Activated naive CD8-positive, alpha-beta T cell treated with anti-CD3 and anti-CD28 coated beads, Interleukin-2, amount 10 ng/mL, durations not matched to agents 7 days and 5 days (primary cell): ENCODE measurements at places on chromosomes 2 and 18.

DNA sequence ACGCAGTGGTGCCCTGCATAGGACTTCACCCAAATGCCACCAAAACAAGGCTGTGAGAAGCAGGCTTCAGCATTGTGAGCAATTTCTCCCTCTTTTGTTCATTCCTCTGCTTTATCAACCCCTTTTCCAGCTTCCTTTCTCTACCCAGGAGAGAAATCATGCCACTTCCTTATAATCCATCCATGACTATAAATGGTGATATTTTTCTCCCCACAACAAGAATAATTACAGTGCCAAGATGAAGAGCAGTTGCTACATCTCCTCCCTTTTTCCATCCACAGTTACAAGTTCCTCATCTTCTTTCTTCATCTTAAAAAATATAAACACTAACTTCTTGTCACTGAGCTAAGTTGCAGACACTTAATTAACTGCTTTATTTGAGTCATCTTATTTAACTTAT lies 167.2 kb downstream of the ANTXR1 start:
- peaks cover 1% of the 10 kb centered on the region for H3K4me1 ChIP-seq
- peaks cover 6% of the 10 kb centered on the region for H3K27me3 ChIP-seq

GRCh38 chr18:58525517-58525916 lies 103.4 kb downstream of the ALPK2 start:
- no peaks in the 10 kb centered on the region for H3K36me3 ChIP-seq
- H3K27ac ChIP-seq, result no peak overlapping the region
- peaks cover 31% of the 10 kb centered on the region for H3K27me3 ChIP-seq
- H3K4me3 ChIP-seq, result no peak overlapping the region
- no peak for DNase-seq

GRCh38 chr2:62440281-62440946 lies 65.6 kb downstream of the TMEM17 start:
- no peaks in the 10 kb centered on the region for H3K36me3 ChIP-seq
- no peaks in the 10 kb centered on the region for H3K4me1 ChIP-seq
- peaks cover 4% of the 10 kb centered on the region for H3K27me3 ChIP-seq
- H3K4me3 ChIP-seq, result no peak overlapping the region
- no peak for DNase-seq

GRCh38 chr2:191501561-191502168 lies 176.3 kb upstream of the NABP1 start:
- peaks cover 10% of the 10 kb centered on the region for H3K27me3 ChIP-seq
- no peak for DNase-seq
- no peak overlapping the region for H3K4me3 ChIP-seq
- no peaks in the 10 kb centered on the region for H3K4me1 ChIP-seq
- H3K36me3 ChIP-seq, result no peaks in the 10 kb centered on the region
- no peak overlapping the region for H3K27ac ChIP-seq

DNA sequence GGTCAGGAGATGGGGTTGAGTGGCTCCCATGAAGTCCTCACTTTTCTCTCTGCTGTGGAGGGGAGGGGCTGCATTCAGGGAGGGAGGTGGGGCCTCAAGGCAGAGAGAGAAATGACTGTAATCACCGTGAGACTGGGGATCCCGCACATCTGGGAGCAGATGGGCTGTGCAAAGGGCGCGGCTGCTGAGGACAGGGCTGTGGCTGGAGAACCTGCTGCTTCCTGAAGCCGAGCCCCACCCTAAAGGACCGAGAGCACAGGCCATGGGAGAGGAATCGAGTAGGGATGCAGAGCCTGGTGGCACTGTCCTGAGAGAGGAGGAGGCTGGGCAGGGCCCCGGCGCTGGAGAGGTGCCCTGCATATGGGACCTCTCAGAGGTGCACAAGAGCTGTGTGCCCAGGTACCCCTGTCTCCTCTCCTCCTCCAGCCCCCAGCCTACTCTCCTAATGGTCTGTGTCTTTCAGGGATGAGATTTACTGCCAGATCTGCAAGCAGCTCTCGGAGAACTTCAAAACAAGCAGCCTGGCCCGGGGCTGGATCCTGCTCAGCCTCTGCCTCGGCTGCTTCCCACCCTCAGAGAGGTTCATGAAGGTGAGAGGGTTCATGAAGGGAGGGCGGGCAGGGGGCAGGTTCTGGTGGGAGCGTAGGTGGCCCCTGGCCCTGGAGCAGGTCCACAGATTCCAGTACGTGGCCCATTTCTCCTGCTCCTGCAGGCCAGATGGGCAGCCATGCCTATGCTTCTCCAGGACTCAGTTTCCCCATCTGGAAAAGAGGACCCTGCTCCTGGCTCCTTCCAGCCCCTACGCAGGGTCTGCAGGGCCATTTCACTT lies 25.9 kb upstream of the GPR17 start:
- no peak overlapping the region for H3K27ac ChIP-seq
- no peak for DNase-seq
- H3K4me1 ChIP-seq, result peaks cover 22% of the 10 kb centered on the region
- H3K36me3 ChIP-seq, result peaks cover 9% of the 10 kb centered on the region
- H3K27me3 ChIP-seq, result no peaks in the 10 kb centered on the region
- no peak overlapping the region for H3K4me3 ChIP-seq

DNA sequence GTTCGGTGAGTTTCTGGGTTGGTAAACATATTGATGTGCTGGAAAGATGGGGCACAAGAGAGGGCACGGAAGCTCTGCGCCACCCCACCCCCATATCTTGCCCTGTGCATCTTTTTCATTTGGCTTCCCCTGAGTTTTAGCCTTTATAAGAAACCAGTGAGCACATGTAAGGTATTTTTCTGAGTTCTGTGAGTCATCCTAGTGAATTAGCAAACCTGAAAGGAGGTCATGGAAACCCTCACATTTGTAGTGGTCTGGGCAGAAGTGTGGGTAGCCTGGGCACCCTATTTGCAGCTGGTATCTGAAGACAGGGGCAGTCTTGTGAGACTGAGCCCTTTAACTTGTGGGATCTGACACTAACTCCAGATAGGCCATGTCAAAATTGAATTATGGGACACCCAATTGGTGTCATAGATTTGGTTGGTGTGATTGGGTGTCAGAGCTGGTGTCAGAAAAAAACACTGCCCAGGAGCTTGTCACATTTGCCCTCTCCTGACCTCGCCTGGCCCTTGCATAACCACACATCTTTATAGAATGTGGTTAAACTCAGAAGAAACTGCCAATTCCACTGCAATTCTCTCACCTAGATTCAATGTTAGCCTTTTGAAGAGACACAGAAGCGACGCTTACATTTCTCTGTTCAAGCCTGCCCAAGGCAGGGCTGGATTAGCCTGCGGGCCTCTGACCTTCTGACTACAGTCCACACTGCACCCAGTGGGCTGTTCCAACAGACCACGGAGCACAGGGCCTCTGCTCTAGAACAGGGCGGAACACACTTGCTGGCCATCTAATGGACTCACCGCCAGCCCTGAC lies 12.0 kb upstream of the GALM start:
- peak overlapping the region; percentile 91 for H3K27ac ChIP-seq
- peaks cover 38% of the 10 kb centered on the region for H3K4me1 ChIP-seq
- H3K4me3 ChIP-seq, result peak overlapping the region; percentile 57

DNA sequence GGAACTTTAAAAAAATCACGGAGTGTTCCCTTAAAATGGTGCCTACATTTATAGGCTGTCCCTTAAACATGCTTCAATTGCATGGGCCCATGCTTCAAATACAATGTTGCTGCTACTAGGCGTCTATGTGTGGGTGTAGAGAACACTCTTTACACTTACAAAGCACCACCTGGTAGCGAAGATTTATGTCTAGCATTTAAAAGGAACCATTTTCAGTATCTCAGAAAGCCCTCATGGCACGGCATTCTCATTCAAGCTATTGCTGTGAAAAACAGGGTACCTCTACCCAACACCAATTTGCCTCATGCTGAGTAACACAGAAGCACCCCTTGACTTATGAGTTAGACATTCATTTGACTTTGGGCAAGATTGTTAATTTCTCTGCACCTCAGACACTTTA lies 112.9 kb upstream of the CNTNAP5 start:
- no peaks in the 10 kb centered on the region for H3K27me3 ChIP-seq
- no peaks in the 10 kb centered on the region for H3K4me1 ChIP-seq
- H3K4me3 ChIP-seq, result no peak overlapping the region
- no peaks in the 10 kb centered on the region for H3K36me3 ChIP-seq
- DNase-seq, result no peak
- no peak overlapping the region for H3K27ac ChIP-seq

DNA sequence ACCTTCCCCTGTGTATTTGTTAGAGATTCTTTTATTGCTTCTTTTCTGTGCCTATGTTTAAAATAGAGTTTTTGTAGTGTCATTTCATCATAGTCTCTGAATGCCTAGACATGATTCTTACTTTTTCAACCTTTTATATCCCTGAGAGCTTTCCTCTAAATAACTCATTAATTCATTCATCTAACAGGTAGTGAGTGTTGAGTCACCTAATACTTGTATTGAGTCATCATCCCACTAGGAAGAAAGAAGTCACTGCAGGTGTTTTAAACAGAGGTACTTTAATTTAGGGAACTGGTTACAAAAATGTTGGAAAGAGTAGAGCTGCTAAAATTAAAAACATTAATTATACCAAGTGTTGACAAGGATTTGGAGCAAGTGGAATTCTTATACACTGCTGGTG lies 18.5 kb upstream of the NMS start:
- H3K4me1 ChIP-seq, result no peaks in the 10 kb centered on the region
- H3K36me3 ChIP-seq, result peaks cover 1% of the 10 kb centered on the region
- no peak overlapping the region for H3K4me3 ChIP-seq
- no peak overlapping the region for H3K27ac ChIP-seq
- peaks cover 10% of the 10 kb centered on the region for H3K27me3 ChIP-seq
- no peak for DNase-seq

DNA sequence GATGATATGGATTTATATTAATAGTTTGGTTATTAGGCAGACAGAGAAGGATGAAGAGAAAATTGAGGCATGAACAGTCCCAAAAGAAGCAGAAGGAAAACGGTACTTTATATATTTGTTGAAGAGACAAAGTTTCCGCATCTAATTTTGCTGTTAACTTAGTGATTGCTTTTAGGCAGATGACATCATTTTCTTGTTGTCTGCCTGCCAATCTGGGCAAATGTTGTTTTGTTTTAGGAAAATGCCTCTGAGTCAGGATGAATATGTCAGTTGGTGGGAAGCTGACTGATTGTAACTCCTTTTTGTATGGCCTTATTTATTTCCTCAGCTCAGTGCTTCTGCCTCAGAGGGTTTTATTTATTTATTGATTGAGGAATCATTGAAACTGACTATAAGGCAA lies 52.5 kb upstream of the CAVIN2 start:
- no peak overlapping the region for H3K27ac ChIP-seq
- H3K4me3 ChIP-seq, result no peak overlapping the region
- H3K4me1 ChIP-seq, result no peaks in the 10 kb centered on the region
- H3K36me3 ChIP-seq, result no peaks in the 10 kb centered on the region
- no peak for DNase-seq
- no peaks in the 10 kb centered on the region for H3K27me3 ChIP-seq

DNA sequence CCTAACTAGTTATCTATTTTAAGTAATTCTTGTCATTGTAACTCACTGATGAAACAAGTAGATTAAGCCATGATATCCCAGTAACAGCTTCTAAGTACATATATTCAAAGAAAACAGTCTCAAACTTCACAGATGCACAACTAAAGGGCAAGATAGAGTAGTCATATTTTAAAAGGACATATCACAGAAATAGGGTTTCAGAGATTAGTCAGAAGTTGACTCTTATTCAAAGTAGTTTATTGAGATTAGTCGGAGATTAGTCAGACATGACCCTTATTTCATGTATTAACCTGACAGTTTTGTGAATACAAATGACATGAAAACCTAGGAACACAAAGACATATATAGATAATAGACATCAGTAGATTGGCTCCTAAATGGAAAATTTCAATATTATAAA lies 15.9 kb upstream of the CHAC2 start:
- H3K4me1 ChIP-seq, result peaks cover 1% of the 10 kb centered on the region
- no peaks in the 10 kb centered on the region for H3K27me3 ChIP-seq
- no peak overlapping the region for H3K4me3 ChIP-seq
- no peak for DNase-seq

DNA sequence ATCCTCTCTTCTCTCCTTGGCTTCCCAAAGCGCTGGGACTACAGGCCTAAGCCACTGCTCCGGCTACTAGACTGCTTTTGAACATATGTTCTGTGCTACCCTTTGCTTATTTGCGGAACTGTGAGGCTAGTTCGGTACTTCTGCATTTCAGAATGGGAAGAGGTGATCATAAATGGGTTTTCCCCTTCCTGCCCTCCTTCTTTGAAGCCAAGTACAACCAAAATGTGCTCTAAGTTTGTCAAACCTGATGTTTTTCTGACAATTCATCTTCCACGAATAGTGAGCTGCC lies 1.7 kb upstream of the ESCO1 start:
- peak overlapping the region; percentile 16 for H3K4me3 ChIP-seq
- peaks cover 15% of the 10 kb centered on the region for H3K4me1 ChIP-seq
- H3K27ac ChIP-seq, result no peak overlapping the region
- peaks cover 2% of the 10 kb centered on the region for H3K36me3 ChIP-seq
- DNase-seq, result no peak

GRCh38 chr2:217611056-217611455 lies 391.7 kb downstream of the TNS1 start:
- no peaks in the 10 kb centered on the region for H3K36me3 ChIP-seq
- peak overlapping the region; percentile 18 for H3K4me3 ChIP-seq
- no peak for DNase-seq
- peak overlapping the region; percentile 76 for H3K27ac ChIP-seq

DNA sequence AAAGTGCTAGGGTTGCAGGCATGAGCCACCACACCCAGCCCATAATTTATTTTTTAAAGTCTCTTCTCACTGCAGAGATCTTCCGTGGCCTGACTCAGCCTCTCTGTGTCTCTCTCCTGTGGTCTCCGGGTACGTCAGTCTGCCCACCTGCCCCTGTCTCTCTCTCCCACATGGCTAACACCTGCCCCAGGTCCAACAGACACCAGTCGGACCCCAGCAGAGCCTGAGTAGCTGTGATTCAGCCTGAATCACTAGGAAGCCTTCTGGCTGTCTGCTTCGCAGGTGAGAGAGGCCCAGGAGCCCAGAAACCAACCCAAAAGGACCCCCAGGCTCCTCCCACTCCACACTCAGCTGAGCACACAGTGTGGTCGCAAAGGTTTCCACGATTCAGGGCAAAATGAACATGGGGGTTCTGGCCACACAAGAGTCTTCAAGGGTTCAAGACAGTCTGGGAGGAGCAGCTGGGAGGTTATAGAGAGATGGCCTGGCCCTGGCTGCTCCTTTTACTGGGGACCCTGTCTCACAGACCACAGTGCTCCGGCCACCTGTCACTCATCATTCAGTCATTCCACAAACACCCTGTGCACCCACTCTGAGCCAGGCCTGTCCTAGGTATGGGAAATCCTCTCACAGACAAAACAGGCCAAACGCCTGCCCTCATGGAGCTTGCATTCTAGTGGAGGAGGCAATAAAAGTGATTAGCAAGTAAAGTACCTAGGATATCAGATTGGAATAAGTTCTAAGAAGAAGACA lies 8.6 kb downstream of the RUFY4 start:
- H3K4me1 ChIP-seq, result peaks cover 1% of the 10 kb centered on the region
- no peak overlapping the region for H3K27ac ChIP-seq
- no peak overlapping the region for H3K4me3 ChIP-seq
- DNase-seq, result no peak

- H3K4me3 ChIP-seq, result peak overlapping the region; percentile 85
- peak overlapping the region; percentile 47 for H3K27ac ChIP-seq
- H3K27me3 ChIP-seq, result no peaks in the 10 kb centered on the region
These were observed 2.2 kb upstream of the SERTAD2 start for GRCh38 chr2:64655873-64656272.

- no peak overlapping the region for H3K27ac ChIP-seq
- H3K4me3 ChIP-seq, result no peak overlapping the region
- H3K27me3 ChIP-seq, result no peaks in the 10 kb centered on the region
- peaks cover 5% of the 10 kb centered on the region for H3K36me3 ChIP-seq
- no peak for DNase-seq
These were observed 47.6 kb downstream of the ITGAV start for GRCh38 chr2:186637497-186637800.
